Stimulated activated CD4-positive, alpha-beta T cell treated with anti-CD3 and anti-CD28 coated beads, Interleukin-1b, Interleukin-23, amount 100 ng/mL, for 1 hour (primary cell): ENCODE measurements at places on chromosomes 2 and 18.

- DNase-seq, result no peak
Observed at GRCh38 chr2:135265960-135266490, 213.9 kb downstream of the RAB3GAP1 start.

- DNase-seq, result no peak
Observed at GRCh38 chr18:77669331-77669730, 419.7 kb downstream of the GALR1 start.

- no peak for DNase-seq
Observed at GRCh38 chr18:8224576-8224975, 384.7 kb upstream of the RAB12 start.

- no peak for DNase-seq
Observed at GRCh38 chr2:38465789-38466127, 88.7 kb upstream of the ATL2 start.

- no peak for DNase-seq
Observed at GRCh38 chr2:230927711-230928341, 2.8 kb upstream of the GPR55 start.

DNA sequence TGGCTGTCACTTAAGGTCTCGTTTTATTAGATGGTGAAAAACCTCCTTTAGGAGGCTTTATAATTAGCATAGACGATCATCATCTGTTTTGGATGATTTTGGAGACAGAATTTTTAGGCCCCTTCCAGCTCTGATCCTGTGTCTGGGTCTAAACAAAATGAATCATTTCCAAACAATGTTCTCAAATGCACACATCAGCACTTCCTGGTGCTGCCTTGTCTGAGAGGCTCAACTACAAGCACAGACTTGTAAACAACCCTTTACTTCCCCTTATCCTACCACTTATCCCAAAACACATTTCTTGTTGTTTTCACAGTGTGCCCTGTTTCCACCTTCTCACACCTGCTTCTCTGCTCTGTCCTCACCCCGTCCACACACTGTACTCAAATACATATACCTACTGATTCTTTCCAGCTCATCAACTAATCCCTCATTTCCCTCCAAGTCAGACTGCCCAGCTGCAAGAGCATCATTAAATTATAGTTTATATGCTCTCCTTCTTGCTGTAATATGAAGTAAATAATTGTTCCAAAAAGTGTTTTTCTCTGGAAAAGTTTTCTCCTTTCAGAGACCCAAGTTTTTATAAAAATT, 71.2 kb upstream of the COL3A1 start:
- DNase-seq, result no peak

GRCh38 chr2:175832866-175833265, 169.2 kb downstream of the LNPK start:
- no peak for DNase-seq

DNA sequence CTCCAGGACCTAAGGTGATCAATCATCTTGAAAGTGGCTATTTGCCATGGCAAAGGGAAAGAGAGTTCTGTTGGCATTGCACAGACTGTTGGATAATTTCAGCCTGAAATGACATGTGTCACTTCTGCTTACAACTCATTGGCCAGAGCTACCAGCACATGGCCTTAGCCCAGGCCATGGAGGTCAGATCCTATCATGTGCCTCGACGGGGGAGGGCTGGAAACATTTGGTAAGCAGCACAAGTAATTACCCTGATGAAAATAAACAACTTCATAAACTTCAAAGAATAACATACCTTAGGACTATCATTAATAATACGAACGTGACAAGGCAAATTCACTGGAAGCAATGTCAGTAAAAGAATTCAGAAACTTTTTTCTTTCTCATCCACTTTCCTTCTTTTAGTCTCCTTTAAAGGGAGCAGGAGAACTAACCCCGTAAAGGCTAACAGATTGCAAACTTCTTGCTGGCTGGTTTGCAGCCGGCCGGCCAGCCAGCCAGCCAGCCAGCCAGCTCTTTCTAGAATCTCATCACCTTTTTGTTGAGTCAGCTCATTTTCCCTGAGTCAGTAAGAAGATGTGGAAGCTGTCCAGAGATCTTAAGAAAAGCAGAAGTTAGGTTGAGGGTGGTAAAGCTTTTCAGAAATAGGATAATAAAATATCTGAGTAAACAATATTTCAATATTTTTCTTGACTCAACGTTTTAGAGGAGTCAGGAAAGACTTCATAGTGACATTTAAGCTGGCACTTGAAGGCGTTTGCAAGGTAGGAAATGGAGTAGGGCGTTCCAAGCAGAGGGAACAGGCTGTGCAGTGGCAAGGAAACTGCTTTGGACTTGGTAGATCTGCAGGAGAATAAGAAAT, 31.9 kb downstream of the CNRIP1 start:
- no peak for DNase-seq

GRCh38 chr2:192123847-192124246, 70.9 kb downstream of the TMEFF2 start:
- no peak for DNase-seq

DNA sequence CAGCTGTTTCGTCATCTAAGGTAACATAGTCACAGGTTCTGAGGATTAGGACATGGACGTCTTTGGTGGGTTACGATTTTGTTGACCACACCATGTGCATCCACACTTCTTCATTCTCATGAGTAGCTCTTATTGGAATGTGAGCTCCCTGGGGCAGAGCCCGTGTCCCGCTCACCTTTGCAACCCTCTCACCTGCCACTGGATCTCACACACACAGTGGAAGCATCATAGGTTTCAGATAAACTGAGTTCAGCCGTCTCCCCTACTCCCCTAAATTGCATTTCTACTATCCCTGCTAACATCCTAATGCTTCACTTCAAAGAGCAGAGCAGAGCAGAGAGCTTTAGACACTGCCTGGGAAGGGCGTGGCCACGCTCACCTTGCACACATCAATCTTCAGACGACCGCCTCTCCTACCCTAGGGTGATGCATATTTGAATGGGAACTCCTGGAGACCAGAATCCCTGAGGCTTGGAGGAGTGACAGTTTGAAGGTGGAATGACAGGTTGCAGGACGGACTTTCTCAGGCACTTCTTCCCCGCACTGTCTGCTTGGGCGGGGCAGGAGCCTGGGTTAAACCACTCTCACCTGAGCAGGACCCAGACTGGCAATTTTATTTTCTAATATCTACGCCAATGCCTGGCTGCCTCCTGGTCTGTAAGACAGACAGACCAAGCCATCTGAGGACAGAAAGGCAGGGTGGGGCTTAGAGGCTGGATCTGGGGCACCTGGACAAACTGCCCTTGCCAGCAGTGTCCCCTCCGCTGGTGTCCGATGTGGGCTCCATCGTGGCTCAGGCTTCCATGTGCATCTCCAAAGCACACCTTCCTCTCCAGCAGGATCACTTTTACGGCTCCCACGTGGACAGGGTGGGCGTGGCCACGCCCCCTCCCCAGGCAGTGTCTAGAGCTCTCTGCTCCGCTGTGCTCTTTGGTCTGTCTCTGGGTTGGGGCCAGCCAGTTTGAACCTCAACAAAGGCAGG, 229.5 kb upstream of the COPS8 start:
- no peak for DNase-seq

DNA sequence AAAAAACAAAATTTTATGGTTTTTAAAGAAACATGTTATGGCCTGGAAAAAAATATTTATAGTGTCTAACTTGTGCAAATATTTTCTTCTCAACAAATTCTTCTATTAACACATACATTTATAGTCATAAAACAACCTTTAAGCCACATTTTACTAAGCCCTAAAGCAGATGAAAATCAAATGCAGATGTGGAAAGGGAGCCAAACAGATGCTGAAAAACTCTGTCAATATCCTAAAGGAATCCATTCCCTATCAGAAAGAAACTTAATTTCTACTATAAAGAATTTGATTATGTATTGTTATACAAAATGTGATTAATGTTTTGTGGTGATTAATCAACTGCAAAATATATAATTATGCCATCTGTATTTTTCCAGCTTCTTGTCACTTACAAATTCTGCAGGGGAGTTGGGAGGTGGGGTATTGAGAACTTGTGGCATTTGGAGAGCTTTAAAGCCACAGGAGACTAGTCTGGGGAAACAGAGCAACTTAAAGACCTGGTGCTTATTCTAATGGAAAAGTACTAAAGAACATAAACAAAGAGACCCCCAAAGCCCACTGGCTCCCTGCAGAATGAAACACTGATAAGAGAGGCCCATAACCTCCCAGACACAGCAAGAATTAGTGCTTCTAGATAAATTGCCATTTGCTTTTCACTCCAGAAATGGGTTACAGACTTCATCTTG, 1721.0 kb upstream of the PIK3C3 start:
- no peak for DNase-seq

GRCh38 chr2:85326406-85327159, 1.2 kb downstream of the TGOLN2 start:
- DNase-seq, result no peak

- no peak for DNase-seq
Observed at GRCh38 chr2:136136931-136137330, 19.0 kb upstream of the CXCR4 start.

GRCh38 chr2:10934308-10934978, 22.7 kb downstream of the KCNF1 start:
- no peak for DNase-seq

GRCh38 chr2:150351922-150352321, 135.5 kb downstream of the RND3 start:
- DNase-seq, result no peak

- DNase-seq, result no peak
Observed at GRCh38 chr2:38835015-38835601, 40.6 kb downstream of the DHX57 start.

DNA sequence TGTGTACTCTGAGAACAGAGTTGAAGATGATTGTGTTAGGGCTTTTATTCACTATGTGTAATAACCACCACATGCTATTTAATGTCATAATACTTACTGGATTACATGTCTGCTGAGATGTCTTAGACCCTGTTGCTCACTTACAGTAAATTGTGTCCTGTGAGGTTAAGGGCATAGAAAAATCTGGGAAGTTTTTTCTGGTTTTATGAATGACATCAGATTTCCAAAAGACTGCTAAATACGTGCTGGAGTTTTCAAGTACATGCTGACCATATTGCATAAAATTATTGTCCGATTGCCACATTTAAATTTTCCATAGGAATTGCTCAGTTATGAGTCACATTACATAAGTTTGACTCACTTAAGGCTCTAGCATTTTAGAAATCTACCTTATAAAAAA, 96.7 kb upstream of the COL5A2 start:
- DNase-seq, result no peak

GRCh38 chr18:31636387-31636786, 44.7 kb downstream of the TTR start:
- no peak for DNase-seq

- DNase-seq, result no peak
Observed at GRCh38 chr18:9188359-9189231, 52.0 kb downstream of the ANKRD12 start.

DNA sequence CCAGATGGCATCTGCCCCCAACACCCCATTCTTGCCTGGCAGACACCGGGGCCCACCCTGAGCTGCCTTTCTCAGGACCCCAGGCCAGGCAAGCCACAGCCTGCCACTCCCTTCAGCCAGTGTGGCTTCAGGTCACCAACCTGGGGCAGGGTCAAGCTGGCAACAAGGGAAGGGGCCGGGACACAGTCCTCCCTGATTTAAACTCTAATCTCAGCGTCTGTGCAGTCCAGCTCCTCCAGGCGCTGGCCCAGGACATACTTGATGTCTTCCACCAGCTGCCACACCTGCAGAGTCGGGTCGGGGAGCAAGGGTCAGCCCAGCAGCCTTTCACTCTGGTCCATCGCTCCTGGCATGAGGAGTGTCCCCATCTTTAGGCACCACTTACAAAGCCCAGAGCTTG, 29.0 kb upstream of the ALPP start:
- DNase-seq, result no peak

GRCh38 chr2:200449149-200449548, 60.7 kb downstream of the KCTD18 start:
- no peak for DNase-seq

GRCh38 chr2:78861546-78861945, 164.0 kb upstream of the REG3G start:
- DNase-seq, result no peak

- no peak for DNase-seq
Observed at GRCh38 chr18:2240311-2240705, 331.0 kb downstream of the METTL4 start.

- DNase-seq, result no peak
Observed at GRCh38 chr18:63159590-63159989, 160.0 kb downstream of the BCL2 start.

GRCh38 chr2:82796132-82796531, 1662.9 kb downstream of the SUCLG1 start:
- DNase-seq, result no peak

DNA sequence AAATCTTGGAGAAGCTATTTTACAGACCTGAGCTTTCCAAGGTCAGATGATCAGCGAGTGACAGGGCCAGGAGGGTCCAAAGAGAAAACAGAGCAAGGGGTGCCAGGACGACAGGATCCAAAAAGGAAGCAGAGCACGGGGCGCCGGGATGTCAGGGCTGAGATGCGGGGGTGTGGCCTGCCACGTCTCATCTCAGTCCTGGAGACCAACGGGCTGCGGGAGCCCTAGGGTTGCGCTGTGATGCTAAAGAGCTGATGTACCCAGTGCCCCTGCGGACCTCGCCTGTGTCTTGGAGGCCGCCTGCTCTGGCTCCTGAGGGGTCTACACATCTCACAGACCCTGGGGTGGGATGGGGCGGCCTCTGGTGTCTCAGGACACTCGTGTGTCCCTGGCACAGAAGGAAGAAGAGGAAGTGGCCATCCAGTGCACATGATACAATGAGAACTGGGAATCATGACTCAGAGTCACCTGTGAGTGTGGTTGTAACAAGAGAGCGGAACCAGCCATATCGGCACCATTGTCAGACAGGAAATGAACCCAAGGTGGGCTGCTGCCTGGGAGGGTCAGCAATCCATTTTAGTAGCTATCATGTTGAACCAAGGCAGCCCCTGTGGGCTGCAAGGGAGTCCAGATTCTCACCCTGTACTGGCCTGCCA, 97.8 kb downstream of the MYT1L start:
- DNase-seq, result no peak

DNA sequence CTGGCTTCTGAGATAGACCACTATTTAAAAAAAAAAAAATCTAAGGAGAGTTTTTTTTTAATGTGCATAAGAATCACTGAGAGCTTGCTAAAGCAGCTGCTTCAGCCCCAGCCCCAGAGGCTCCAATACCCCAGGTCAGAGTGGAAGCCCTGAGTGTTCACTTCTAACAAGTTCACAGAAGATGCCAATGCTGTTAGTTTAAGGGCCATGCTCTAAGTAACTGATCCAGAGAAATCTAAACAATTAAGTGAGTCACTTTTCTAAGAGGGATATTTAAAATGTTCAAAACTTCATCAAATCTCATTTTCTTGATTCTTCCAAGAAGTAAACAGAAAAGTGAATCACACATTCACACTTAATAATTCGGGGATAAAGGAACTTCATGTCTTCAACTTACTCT, 126.4 kb upstream of the CD226 start:
- DNase-seq, result no peak

- no peak for DNase-seq
Observed at GRCh38 chr2:112154246-112155117, 16.3 kb downstream of the FBLN7 start.

GRCh38 chr2:124633812-124634211, 608.7 kb downstream of the CNTNAP5 start:
- DNase-seq, result no peak

- DNase-seq, result no peak
Observed at GRCh38 chr2:236774171-236774570, 204.5 kb downstream of the ACKR3 start.
